Inflammatory macrophage treated with lipopolysaccharide for 4 hours (primary cell): ENCODE measurements at places on chromosomes 1 and 21.

DNA sequence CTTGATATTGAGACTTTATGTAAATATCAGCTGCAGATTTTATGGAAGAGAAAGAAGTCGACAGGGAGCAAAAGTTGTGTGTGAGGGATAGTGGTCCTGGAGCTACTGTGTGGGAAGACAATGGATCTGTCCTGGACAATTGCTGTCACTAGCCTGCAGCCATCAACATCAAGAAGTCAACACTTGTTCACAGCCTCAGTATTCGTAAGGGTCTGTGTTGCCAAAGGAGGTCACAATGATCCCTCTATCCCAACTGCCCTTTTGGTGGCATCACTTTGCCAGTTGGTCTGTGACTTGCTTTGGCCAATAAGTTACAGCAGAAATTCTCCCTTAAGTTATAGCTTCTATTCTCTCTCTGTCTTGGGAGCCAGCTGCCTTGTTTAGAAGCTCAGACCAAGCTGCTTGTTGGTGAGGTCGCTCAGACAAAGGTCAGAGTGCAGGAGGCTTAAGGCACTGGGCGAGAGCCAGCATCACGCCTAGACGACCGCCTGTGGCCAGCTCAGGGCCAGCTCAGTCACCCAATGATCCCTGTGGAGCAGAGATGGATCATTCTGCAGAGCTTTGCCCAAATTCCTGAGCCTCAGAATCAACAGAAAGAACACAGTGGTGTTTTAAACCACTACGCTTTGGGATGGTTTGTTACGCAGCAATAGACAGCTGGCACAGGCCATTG lies 134.9 kb downstream of the RHOU start:
- no peak for DNase-seq

- DNase-seq: no peak
Measured at GRCh38 chr21:28993293-28993629, 584 bp upstream of the LTN1 start.

GRCh38 chr21:35023396-35024070 lies 25.6 kb downstream of the RUNX1 start:
- no peak for DNase-seq

DNA sequence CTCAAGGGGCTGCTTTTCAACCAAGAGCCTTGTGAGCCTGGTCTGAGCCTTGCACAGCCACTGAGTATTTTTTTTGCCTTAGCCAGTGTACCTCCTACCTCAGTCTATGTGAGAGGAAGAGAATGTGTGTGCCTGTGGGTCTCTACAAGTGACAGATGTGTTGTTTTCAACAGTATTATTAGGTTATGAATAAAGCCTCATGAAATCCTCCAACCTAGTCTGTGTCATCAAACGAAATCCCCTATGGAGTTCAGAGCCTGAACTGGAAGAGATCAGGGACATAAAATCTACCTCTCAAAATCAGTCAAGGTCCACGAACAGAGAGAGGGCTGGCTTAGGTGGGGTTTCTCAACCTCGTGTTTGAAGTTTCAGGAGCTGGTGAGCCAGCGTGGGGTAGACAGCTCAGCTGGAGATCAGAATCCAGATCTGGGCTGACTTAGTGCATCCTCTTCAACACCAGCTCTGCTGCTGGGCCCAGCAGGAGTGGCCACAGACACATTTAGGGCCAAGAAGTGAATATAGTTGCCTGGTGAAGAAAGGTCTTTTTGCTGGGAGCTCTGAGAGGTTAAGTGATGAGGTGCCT lies 8.2 kb downstream of the XKR8 start:
- DNase-seq: no peak

- peak; percentile 76 for DNase-seq
Measured at GRCh38 chr1:150152772-150153456, 3.2 kb downstream of the PLEKHO1 start.

DNA sequence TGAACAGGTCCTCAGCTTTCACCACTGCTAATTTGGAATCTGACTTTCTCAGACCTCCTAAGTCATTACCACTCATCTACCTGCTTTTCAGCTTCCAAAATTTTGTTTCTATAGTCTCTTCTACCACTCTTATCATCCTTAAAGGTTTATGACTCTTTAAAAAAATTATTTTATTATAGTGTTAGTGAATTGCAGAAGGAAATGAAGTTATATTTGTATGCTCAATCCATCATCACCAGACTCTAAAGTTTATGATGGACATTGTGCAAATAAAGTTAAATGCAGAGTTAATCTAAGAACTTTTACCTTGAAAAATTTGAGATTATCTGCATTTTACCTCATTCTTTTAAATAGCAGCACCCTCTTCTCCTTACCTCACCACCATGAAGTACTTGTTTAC lies 14.6 kb downstream of the CDC42BPA start:
- no peak for DNase-seq

GRCh38 chr1:109425391-109426280 lies 612 bp downstream of the PSMA5 start:
- DNase-seq: peak; percentile 86

- DNase-seq: no peak
Measured at GRCh38 chr21:41833497-41834115, 45.5 kb downstream of the PRDM15 start.

DNA sequence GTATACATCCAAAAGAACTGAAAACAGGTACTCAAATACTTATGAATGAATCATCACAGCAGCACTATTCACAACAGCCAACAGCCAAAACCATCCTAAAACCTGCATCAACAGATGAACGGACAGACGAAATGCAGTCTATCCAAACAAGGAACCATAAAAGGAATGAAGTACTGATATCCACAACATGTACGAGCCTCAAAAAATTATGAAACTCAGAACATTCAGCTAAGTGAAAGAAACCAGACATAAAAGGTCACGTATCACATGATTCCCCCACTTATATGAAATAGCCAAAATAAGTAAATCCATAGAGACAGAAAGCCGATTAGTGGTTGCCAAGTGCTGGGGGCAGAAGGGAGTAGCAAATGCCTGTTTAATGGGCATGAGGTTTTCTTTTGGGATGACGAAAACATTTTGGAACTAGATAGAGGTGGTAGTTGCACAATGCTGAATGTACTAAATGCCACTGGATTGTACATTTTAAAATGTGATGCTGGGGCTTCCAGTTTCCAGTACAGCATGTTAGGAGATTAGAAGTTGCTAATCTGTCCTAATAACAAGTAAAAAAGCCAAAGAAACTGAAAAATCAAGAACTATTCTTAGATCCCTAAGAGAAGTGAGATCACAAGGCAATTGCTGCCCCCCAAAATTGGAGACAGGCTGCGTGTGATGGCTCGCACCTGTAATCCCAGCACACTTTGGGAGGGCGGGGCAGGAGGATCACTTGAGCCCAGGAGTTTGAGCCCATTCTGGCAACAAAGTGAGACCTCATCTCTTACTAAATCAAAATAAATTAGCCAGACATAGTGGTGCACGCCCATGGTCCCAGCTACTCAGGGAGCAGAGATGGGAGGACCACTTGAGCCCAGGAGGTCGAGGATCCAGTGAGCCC lies 25.3 kb downstream of the CLSTN1 start:
- peak; percentile 58 for DNase-seq

- DNase-seq: no peak
Measured at GRCh38 chr1:230851291-230851691, 17.0 kb downstream of the C1orf198 start.
